DMS53 (cell line): ENCODE measurements at places on chromosomes 1 and 21.
A peak's percentile ranks its signal among the peaks of the same experiment; 100 is the strongest.

DNA sequence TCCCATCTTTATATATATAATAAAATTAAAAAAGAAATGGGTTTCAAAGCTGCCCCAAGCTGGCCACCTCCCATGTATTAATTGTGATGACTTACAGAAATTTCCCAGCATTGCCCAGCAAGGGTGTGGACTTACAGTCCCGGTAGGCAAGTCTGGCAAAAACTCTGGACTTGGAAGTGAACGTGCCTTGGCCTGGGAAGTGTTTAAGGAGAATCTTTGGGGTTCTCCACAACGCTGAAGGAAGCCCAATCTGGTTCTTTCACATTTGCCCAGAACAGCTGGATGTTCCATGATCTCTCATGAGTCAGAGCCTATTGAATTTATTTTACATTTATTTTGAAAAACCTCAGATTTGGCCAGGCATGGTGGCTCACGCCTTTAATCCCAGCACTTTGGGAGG, 98.4 kb upstream of the SLC45A1 start:
- DNase-seq = no peak

GRCh38 chr1:172934417-172934762, 116.4 kb downstream of the TNFSF18 start:
- DNase-seq = no peak

DNA sequence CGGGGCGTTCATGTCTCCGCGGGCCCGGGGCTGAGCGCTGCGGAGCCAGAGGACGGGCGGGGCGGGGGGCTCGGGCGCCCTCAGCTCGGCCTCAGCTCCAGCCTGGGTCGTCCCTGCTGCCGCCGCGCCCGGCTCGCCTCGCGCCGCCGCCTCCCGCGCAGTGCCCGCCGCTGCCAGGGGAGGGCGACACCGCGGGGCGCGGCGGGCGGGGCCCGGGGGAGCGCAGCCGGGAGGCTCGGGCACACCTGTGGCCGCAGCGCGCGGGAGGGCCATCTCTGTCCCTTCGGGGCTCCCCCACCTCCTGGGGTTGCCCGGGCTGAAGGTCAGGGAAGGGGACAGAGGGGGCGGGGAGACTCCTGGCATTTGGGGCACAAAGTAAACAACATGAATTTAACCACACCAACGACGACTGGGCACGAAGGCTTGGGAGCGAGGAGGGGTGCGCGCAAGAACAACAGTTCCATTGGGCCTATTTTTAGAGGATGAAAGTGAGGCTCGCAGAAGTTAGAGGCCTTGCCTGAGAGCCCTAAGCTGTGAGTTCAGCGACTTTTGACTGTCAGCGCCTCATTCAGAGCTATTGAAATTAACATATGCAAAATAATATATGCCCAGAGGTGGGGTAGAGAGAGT, at the start of gene FAM131C:
TSS of gene FAM131C (minus strand) at position 162 of the 630 bp plus-strand sequence. CDS start 209 bp downstream, outside the sequence.
- DNase-seq = peak; percentile 74

DNA sequence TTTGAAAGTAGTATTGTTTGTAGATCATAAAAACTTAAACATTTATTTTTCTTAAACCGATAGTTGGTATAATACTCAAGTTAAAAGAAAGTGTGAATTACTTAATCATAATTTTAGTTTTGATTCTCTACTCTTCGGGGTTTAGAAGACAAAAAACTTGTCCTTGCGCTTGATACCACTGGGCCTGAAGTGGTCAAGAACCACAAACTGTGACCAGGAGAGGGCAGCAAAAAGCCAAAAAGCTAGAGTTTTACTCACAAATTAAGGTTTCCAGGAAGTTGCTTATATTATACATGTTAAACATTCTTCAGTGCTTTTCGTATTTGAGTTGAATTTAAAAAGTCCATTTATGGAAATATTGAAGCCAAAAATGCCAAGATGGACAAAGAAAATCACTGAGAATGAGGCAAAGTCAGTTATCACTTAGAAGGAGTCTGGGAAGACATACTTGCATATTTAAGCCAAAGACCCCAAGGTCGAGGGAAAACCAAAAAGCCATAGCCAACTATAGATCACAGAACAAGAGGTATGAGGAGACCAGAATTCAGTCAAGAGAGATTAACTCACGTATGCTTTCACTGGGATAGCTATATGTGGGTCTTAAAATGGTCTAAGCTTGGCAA, 34.2 kb downstream of the EFCAB7 start:
- peak; percentile 67 for DNase-seq

DNA sequence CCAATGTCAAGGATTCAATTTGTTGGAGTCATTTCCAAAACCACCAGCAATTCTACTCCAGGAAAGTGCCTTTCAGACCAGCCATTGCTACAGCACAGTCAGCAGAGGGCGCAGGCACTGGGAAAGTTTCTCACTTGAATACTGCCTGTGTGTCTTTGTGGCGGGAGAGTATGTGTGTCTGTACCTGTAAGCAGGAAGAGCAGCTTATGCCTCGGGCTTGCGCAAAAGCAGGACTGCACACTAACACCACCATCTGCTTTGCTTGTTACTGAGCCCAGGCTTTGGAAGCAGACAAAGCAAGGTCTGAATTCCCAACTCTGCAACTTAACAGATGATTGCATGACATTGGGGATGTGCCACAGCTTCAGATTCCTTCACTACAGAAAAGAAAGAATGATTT, 7.0 kb upstream of the CTSE start:
- DNase-seq = peak; percentile 96

DNA sequence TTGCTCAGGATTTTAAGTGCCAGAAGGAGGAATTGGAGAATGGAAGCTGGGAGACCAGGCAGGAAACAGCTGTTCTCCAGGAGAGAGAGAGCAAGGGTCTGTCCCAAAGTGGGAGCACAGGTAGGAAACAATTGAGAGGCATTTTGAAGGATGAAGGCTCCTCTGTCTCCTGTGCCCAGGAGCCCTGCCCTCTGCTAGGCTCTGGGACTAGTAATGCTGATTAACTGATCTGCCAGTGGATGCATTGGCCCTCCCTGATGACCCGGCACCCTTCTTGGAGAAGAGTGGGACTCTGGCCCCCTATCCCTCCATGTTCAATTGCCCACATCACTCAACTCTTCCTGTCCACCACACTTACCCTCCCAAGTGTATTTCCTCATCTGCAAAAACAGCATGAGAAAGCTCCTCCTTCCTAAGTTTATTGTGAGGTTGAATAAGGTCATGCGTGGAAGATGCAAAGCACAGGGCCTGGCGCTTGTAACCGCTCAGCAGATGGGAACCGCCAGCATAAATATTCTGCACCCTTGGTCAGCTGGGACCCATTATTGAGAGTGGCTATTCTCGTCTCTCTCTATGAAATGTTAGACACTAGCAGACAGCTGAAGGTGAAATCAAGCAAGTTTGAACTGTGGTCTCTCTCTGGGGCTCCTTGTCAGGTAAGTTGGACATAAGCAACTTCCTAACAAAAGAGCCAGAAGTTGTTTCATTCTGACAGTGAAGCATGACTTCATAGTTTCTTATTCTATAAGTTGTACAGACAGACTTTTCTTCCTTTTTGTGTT, 63.0 kb upstream of the ANGPTL1 start:
- DNase-seq = no peak

GRCh38 chr1:34478515-34479076, 276.3 kb upstream of the GJB5 start:
- no peak for DNase-seq

DNA sequence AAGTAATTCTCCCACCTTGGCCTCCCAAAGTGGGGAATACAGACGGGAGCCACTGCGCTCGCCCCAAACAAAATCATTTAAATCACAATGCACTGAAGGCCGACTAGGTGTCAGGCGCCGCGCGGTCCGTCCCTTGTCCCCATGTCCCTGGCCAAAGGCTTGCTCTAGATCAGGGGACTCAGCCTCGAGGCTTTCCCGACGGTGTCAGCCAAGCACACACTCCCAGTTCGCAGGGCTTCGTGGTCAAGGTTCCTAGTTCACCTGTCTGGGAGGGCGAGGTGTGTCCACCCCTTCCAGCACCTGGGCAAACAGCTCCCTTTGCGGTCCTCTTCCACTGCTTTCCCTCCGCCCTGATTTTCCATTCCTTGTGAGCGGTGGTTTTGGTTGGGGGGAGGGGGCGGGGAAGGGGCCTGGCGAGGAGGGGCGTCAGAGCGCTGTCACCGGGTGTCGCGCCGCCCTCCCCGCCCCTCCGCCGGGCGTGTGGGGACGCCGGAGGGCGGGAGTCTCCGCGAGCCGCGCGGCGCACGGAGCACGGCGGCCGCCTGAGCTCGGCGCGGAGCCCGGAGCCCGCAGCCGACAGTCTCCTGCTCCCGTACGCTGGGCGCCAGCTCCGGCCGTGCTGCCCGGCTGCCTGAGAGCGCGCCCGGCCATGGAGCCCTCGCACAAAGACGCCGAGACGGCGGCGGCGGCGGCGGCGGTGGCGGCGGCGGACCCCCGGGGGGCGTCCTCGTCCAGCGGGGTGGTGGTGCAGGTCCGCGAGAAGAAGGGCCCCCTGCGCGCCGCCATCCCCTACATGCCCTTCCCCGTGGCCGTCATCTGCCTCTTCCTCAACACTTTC, at the start of gene STUM:
TSS of gene STUM (plus strand) at position 509 of the 838 bp plus-strand sequence. CDS start at position 650, 141 bp downstream.
- peak; percentile 93 for DNase-seq

DNA sequence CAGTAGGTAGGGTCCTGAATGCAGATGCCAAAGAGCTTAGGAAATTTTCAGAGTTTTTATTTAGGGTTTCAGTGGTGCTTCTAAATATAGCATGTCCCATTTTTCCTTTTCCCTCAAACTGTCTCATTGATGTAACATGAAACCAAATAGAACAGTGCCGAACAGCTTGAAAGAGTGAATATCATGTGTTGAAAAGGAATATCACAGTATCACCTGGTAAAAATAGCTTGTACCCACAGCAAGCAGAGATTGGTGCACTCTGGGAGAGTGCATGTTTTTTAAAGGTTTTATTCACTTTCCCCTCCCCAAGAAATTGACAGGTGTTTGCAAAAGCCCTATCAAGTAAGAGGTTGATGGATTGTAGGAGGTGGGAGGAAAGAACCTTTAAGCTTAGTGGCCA, 41.9 kb upstream of the ELAVL4 start:
- DNase-seq = no peak

- DNase-seq = no peak
Observed at GRCh38 chr1:6686294-6686693, 15.3 kb downstream of the DNAJC11 start.

DNA sequence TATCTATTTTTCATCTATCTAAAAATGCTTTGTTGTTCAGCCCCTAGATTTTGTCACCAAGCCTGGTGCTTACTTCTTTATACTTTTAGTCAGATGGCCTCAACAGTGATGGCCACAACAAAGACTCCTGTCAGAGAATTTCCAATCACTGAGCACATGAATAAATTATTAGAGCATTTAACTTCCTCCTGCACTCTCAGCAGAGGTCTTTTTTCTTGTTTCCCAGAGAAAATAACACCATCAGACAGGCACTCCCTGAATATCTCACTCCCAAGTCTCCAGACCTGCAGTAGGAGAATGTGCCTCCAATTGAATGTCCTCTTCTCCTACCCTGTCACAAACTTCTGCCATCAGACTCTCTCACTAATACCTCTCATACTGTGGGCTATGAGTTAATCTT, 616.0 kb upstream of the NR5A2 start:
- DNase-seq = no peak

GRCh38 chr1:18924221-18924691, 21.9 kb upstream of the ALDH4A1 start:
- no peak for DNase-seq

DNA sequence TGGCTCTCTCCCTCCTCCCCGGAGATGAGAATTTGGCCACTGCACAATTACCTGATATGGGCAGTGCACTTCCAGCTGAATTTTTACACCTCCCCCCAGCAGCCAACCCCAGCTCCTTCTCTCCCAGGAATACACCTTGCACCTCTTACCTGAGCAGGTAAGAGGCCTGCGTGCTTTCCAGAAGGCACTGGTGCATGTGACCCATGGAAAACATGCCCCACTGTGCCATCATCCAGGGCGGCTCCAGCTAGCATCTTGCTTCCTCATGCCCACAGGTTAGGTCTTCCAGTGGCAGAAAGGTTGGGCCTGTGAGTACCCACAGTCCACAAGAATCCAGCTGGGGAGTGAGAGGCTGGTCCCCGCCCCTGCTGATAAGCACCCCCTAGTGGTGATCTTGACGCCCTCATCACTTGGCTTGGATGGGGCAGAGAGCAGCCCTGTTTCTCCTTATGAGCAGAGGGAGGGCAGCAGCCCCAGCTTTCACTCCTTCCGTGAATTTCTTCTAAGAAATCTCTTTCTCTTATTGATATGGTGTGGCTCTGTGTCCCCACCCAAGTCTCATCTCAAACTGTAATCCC, 57.8 kb downstream of the EDARADD start:
- peak; percentile 53 for DNase-seq

- DNase-seq = peak; percentile 15
Observed at GRCh38 chr21:34061983-34062382, 11.4 kb upstream of the MRPS6 start.

- DNase-seq = no peak
Observed at GRCh38 chr1:168734271-168734670, 5.3 kb upstream of the DPT start.

DNA sequence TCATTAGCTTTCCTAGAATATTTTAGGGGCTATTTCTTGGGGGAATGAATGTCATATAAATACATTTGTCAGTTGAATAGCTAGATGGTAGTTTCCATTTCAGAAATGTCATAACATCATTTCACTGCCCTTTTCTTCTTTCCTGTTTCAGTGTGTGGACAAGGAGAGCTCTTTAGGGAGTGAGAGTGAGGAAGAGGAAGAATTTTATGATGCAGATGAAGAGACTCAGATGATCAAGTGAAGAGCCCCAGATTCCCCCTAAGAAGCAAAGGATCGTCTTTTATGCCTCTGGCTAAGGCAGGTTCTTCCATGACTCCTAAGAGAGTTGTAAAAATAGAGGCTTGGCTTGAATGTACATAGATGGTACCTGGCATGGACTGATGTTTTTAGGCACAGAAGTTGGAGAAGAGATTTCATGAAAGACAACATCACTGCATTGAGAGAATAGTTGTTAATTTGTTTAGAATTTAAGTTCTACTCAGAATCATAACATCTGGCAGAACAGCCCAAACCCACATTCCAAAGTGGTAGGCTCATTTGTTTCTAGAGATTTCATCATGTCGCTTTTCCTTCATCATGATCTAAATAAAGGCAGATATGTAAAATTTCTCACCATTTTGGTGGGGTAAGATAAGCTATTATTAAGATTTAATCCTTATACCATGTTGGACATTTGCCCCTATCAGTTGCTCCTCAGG, 44.2 kb upstream of the MAB21L3 start:
- DNase-seq = no peak

- DNase-seq = peak; percentile 32
Observed at GRCh38 chr21:41029571-41029970, 138.4 kb upstream of the BACE2 start.

DNA sequence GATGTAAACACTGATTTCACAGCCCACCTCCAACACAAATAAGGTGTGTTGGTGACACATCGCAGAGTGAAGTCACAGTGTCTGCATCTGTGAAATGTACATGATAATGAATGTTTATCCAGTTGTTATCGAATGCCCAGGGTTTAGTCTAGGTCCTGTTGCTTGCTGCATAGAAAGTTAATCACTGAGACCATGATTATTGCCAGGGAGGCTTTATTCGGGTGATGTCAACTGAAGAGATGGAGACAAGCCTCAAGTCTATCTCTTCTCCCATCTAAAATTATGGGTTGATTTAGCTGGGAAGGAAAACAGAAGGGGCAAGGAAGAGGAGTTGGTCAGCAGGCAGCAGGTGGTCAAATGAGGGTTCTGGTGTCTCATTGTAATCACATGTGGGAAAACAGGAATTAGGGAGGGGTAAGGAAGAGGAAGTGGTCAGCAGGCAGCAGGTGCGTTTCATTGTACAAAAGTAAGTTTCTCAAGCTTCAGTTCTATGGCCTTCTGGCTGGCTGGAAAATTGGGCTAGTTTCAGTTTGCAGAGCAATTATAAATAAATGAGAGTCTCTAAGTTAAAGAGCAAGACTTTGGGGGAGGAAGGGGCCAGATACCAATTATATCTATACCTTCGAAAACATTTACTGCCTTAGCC, 146.3 kb upstream of the DNAH14 start:
- DNase-seq = peak; percentile 34

GRCh38 chr1:108053270-108054013, 88.5 kb upstream of the VAV3 start:
- no peak for DNase-seq
